ENCODE measurements at places on chromosomes 1 and 21.

DNA sequence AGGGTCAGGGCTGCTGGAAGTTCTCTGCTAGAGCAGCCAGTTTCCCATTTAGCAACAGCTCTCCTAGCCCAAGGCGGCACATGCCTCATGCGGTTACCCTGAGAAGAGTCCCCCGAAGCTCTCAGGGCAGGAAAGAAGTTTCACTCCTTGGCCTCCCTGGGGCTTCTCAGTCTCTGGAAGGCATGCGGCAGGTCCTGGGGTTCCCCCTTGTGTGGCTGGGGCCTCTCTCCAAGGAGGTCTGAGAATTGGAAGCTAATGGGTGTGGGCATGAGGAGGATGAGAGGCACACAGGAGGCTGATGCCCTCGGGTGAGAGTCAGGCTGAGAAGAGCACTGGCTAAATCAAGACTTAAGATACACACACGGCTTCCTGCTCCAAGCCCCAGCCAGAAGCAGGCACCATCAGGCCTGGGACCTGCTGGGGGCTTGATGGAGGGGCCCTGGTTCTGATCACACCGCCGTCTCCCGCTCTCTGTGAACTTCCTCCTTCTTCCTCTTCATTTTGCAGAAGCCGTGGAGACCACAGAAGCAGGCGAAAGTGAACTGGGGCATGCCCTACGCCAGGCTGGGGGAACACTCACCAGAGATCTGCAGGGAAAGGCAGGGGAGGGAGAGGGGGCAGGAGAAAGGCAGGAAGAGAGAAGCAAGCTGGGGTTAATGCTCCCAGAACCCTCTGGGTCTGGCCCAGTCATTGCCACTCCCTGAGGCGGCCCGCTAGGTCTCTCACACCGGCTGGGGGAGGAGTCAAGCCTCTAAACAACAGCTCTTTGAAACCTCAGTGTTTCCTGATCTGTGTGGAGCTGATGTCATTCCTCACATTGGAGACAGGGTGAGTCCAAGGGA, 15.1 kb downstream of the BLACAT1 start:
- peak; percentile 70 for DNase-seq

DNA sequence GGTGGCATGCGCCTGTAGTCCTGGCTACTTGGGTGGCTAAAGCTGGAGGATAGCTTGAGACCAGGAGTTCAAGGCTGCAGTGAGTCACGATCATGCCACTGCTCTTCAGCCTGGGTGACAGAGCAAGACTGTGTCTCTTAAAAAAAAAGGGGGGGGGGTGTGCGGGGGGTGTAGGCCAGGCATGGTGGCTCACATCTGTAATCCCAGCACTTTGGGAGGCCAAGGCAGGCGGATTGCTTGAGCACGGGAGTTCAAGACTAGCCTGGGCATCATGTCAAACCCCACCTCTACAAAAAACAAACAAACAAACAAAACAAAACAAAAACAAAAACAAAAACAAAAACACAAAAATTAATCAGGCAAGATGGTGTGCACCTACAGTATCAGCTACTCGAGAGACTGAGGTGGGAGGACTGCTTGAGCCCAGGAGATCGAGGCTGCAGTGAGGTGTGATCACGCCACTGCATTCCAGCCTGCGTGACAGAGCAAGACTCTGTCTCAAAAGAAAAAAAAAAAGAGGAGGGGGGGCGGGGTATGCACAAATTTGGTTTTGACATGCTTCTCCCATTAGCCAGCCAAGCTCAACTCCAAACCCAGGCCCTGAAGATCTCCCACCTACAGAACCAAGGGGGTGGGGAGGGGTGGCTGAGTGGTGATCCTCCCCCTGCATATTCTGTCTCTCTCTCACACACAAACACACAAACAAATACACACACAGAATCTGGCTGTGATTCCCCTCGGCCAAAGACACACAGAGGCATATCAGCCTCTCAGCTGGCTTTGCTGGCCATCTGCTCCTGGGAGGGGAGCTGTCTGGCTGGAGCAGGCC, 3.1 kb downstream of the PTAFR start:
- DNase-seq, result peak; percentile 49

GRCh38 chr1:21491488-21492355, 17.5 kb upstream of the ALPL start:
- peak; percentile 28 for DNase-seq

- no peak for DNase-seq
These were observed 2.7 kb downstream of the CFAP74 start for GRCh38 chr1:2000850-2001249.

Data from cardiac fibroblast (primary cell).